ENCODE measurements at places on chromosomes 3 and 15. TPM values are rescaled to one million over a fixed set of nuclear protein-coding genes. Genes with fewer than 3 reads are reported as not detected.

- peaks cover 22% of the 10 kb centered on the region for H3K4me1 ChIP-seq
- H3K27ac ChIP-seq: peak within 1 kb of the TSS; percentile 94
- no peaks in the 10 kb centered on the region for H3K36me3 ChIP-seq
Observed at GRCh38 chr3:182980204-182981037, at the start of gene DCUN1D1. TSS of gene DCUN1D1 (minus strand) at chr3:182980538. CDS start at chr3:182980489, 49 bp downstream.

PPARG gene
- total RNA-seq: 12.8 TPM

- no peaks in the 10 kb centered on the region for H3K27me3 ChIP-seq
- peak; percentile 76 for DNase-seq
- H3K4me1 ChIP-seq: peaks cover 68% of the 10 kb centered on the region
- peak overlapping the region; percentile 85 for H3K27ac ChIP-seq
- no peak overlapping the region for H3K4me3 ChIP-seq
- peaks cover 3% of the 10 kb centered on the region for H3K36me3 ChIP-seq
Observed at GRCh38 chr15:41945731-41946130, 26.6 kb downstream of the EHD4 start.

DNA sequence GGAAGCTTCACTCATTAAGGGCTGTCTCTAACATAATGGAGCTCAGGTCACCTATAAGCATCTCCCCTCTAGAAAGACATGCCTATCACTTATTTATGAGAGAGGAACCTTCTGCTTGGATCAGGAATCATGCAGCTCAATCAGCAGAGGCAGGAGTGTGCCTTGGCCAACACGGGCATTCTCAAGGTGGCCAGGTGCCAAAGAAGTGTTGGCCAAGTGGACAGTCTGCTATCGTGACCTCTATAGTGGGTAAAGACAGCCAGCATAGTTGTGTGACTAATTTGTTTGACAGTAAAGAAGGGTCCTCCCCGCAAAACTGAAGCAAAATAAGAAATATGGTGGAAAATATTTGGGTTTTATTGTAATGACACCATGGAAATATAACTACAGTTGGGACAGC lies 14.7 kb upstream of the AGTR1 start:
- H3K27ac ChIP-seq: no peak overlapping the region
- peak; percentile 15 for DNase-seq
- no peaks in the 10 kb centered on the region for H3K4me1 ChIP-seq
- H3K36me3 ChIP-seq: no peaks in the 10 kb centered on the region
- H3K27me3 ChIP-seq: no peaks in the 10 kb centered on the region

COL6A5 gene
- total RNA-seq: not detected

DNA sequence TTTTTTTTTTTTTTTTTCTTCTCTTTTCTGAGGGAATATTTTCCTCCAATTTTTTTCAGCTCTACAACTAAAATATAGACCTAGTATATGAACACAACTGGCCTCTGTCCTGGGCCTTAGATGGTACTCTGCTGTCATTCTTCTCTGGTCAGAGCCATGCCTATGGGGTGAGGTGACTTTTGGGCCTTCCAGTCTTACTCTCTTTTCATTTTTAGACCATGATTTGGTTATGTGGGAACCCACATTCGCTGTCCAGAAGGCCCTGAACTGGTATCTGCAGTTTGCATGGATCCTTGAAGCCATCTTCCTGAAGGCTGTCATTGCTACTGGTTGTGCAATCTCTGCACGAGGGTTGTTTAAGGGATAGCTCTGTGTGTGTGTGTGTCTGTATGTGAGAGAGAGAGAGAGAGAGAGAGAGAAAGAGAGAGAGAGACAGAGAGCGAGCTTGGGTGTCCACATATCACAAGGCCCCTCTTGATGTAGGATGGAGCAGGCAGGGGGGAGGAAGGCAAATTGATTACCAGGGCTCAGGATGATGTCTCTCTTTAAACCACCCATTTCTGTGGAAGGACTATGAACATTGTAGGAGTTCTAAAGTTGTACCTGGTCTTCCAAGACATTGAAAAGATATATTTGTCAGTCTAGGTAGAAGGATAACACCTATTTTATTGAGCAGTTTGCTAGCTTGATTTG lies 6.9 kb downstream of the TGFBR2 start:
- H3K27me3 ChIP-seq: no peaks in the 10 kb centered on the region
- no peak overlapping the region for H3K4me3 ChIP-seq
- DNase-seq: no peak

DNA sequence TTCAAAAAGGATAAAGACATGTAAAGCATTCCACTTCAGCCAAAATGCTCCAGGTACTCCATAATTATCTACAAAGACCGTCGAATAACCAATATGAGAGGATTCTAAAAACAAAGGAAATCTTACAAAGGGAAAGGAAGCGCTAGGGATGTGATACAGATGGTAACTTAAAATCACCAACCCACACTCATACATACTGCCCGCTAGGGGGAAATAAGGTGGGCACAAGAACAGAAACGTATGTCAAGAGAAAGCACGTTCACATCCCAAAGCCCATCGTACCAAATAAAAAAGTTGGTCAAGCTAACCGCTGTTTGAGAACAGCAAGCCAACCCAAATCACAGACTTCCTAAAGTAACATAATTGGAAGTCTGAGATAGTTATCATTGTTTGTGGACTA lies 429.4 kb downstream of the SHQ1 start:
- no peaks in the 10 kb centered on the region for H3K36me3 ChIP-seq
- no peak overlapping the region for H3K4me3 ChIP-seq
- H3K27ac ChIP-seq: no peak overlapping the region

Measured in heart left ventricle (tissue), 16 donors.